Activated CD4-positive, alpha-beta T cell treated with anti-CD3 and anti-CD28 coated beads, Interleukin-2, amount 10 ng/mL, durations not matched to agents 7 days and 5 days (primary cell): ENCODE measurements at places on chromosomes 5 and 9.

DNA sequence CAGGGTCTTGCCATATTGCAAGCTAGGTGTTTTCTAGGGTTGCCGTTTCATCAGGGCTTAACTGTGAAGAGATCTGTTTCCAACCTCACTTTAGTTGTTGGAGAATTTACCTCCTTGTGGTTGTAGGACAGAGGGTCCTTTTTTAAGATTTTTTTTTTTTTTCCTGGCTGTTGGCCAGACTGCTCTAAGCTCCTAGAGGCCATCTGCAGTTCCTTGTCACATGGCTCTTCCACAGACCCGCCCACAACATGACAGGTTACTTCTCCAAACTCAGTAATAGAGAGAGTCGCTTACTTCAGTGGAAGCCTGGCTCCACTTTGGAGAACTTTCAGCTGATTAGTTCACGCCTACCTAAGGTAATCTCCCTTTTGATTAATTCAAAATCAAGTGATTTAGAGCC, 543.7 kb downstream of the DMRTA1 start:
- no peak for DNase-seq

GRCh38 chr9:127858041-127858512, 3.6 kb upstream of the ENG start:
- no peak for DNase-seq

DNA sequence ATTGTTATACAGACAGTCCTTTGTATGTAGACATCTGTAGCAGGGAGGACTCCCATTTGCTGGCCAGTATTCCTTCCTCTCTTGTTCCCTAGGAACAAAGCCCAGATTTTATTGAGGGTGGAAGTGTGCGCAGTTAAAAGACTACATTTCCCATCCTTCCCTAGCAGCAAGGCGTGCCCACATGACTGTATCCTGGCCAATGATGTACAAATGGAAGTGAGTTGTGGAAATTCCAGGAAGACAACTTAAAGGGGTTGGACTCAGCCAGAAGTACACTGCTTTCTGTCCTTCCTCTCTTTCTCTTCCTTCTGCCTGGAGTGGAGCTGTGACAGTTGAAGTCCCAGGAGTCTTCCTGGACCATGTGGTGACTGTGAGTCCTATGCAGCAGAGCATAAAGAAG, 89.0 kb downstream of the HRH2 start:
- no peak for DNase-seq

DNA sequence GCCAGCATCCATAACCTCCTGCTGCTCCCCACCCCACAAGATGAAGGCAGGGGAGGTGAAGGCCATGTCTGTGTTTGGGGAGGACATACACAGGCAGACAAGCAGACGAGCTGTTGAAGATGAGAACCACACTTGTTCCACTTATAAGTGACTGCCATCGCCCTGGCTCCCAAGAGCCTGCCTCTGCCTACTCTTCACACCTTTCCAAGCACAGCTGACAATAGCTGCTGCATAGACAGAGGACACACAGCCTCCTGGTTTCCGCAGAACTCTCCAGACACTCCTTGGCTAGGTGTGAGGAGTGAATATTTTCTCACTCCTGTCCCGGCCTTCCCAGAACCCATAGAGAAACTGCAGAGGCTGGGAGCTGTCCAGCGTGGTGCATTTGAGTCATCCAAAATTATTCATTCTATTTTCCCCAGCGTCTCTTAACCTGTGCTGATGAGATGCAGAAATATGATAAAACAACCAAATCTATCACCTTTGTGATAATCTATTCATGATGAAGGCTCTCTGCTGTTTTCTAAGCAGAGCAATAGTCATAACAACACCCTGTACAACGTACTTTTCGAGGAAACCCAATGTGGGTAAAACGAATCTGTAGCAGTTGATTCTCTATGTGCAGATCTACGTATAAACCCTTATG, 24.7 kb downstream of the KLF9 start:
- no peak for DNase-seq

DNA sequence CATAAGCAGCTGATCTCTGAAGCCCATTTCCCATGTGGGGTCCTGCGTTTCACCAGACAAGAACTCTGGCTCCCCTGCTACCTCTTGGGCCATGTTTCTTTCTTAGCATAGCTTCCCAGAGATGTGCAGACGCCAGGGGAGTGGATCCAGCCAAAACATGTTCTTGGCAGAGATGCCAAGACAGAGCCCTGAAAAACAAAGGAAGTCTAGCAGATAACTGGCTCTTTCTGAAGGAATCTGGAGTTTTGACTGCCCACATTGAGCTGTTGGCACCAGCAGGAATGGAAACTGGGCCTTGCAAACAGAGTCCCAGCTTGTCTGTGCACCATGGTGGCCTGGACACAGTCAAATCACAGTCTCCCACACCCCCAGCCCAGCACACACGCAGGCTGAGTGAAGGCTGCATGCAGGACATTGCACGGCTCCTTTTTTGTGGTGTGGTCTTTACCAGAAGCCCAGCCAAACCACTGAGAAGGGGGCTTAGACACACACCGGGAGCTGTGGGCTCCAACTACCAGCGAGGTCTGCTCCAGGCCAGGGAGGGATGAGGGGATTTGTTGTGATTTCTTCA, 114.7 kb downstream of the SNX18 start:
- no peak for DNase-seq

- DNase-seq, result no peak
Observed at GRCh38 chr5:17339841-17340240, 122.4 kb downstream of the BASP1 start.

GRCh38 chr5:138790684-138791083, 37.5 kb downstream of the CTNNA1 start:
- no peak for DNase-seq

DNA sequence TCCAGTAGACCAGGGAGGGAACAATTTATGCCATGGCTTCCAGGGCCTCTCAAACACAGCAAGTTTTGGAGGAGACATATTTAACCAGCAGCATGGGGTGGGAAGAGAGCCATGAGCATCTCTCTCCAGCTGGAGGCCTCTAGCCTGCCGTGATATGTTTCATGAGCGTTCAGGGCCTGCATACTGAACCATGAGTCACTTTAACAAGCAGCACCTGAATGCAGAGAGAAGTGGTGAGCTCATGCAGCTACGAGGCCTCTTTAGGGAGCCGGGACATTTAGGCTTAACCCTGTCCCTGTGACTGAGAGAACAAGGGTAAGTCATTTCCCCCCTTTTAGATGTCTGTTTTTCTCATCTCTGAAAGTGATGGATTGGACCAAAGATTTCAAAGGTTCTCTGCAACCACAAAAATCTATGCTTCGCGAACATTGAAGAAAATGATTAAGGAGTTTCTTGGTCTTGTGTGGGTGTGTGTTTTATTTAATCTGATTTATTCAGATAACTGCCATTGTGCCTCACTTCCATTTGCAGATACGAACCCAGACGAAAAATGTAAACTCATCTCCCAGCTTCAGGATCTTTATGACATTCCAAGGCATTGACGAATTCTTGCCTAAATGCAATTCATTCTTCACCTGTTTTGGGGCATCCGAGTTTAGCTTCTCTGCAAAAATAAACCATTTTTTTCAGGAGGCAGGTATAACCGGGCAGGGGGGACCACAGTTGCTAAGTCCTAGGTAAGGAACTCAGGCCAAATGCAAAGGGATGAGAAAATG, 157.0 kb downstream of the GABBR2 start:
- no peak for DNase-seq

GRCh38 chr9:81893929-81894328, 34.3 kb upstream of the SPATA31D4 start:
- DNase-seq, result no peak

DNA sequence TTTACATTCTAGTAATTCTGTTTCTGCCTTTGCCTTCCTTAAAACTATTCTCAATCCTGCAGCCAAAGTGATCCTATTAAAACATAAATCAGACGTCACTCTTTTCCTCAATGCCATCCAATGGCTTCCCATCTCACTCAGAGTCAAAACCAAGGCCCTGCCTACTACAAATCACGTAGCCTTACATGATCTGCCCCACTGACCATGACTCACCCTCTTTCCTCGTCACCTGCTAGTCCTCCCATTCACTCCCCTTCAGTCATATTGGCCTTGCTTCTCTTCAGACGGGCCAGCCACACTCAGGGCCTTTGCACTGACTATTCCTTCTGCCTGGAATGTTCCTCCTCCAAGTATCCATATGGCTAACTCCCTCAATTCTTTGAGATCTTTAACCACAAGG, 39.0 kb upstream of the DMXL1 start:
- DNase-seq, result no peak

DNA sequence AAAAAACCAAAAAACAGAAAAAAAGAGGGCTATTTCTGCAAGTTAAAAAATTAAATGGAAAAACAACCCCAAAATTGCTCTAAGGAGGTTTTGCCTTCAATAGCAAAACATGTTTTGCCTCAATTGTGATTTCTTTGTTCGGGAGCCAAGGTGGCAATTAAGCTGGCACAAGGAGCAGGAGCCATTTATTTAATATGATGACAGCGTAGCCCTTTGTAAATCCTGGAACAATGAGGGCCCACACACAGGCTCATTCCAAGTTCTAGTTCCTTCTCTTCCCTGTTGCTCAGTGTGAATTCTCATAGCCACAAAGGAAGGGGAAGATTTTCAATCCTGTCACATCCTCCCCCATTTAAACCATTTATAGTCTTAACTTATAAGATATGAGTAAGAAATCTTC, 353.2 kb downstream of the PDE4D start:
- no peak for DNase-seq

DNA sequence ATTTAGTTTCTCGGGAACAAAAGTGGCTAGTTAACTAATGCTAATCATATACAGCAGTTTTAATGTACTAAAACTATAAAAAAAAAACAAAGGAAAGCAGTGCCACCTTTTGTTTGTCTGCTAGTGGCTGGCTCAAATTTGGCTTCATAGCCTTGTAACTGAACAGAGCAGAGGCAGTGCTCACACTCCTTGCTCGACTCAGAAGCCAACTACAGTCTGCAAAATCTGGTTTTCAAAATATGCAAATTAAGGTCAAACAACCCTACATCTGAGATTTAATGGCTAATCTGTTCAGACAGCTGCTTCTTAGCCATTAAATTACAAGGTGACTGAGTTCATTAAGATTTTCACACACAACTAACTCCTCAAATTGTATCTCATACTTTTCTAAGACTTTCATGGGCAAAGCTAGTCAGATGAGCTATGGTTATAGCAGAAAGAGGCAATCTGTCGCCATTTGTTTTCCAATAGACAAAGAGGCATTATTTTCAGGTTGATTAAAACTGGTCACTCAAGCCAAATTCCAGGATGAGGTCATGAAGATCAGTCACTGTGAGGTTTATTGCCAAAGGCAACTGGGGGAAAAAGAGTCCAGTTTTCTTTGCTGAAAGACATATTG, 56.8 kb upstream of the EPB41L4A start:
- no peak for DNase-seq

GRCh38 chr9:77455312-77455927, 192.7 kb downstream of the GNA14 start:
- DNase-seq, result peak; percentile 54

- no peak for DNase-seq
Observed at GRCh38 chr9:96408409-96409280, 9.5 kb downstream of the ZNF367 start.

DNA sequence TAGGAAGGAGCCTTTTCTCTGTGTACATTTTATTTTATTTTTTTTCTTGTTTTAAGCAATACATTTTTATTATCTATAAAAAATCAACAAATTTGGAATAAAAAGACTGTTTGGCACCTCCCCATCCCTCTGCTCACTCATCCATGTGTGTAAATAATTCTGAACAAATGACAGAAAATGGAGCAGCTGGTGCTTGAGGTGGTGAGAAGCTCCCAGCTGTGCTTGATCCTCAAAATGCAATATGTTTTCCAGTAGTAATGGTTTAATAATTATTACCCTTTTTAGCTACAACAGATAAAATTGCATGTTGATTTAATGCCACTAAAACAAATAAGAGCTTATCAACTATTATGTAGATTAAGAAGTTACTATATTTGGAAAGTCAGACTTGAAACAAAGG, 132.5 kb downstream of the CDH18 start:
- DNase-seq, result no peak

DNA sequence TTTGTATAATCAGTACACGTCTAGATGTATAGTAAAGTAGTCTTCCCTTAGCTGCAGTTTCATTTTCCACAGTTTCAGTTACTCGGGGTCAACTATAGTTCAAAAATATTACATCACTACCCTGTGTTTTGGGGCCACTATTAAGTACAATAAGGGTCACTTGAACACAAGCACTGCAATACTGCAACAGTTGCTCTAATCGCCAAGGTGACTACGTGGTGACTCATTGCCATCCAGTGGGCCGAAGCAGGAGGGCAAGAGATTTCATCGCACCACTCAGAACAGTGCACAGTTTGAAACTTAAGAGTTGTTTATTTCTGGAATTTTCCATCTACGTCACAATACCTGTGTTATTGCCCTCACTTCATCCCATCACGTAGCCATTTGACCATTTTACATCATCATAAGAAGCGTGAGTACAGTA, at the start of gene ARL14EPL:
Gene ARL14EPL, plus strand, starts transcription at position 379 of the 424 bp plus-strand sequence. CDS start 18,994 bp downstream, outside the sequence.
- no peak for DNase-seq

GRCh38 chr5:15538516-15538915, 38.5 kb downstream of the FBXL7 start:
- DNase-seq, result no peak

- DNase-seq, result no peak
Observed at GRCh38 chr5:74241751-74242140, 398.8 kb downstream of the ENC1 start.

GRCh38 chr5:9505225-9505624, 40.6 kb downstream of the SEMA5A start:
- DNase-seq, result no peak

DNA sequence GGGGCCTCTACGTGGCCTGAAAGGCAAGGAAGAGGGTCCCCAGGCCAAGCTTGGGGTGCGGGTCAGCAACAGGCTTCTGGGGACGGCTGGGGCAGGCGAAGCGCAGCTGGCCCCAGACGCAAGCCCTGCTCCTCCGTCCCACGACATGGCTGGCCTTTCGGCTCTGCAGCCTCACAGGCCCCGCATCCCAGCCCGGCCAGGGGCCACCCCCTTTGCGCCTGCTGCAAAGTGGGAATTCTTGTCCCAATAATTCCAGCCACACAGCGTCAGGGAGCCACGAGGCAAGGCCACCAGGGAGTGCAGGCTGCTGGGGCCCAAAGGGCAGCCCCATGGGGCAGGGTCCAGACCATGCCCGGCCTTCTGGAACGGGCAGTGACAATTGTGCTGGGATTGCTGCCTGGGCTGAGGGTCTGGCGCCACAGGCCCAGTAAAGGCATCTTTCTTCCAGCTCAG, 1.1 kb upstream of the ENTPD2 start:
- no peak for DNase-seq

DNA sequence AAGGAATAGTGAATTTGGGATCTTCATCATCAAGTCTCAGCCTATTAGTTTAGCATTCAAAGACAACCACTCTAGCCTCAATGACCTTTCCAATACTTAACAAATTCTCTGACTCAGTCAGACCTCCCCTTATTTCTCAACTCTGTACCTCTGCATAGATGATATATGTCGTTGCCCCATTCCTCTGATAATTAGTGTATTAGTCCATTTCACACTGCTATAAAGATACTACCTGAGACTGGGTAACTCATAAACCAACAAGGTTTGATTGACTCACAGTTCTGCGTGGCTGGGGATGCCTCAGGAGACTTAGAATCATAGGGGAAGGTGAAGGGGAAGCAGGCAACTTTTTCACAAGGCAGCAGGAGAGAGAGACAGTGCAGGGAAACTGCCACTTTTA, 8.9 kb downstream of the MRPL22 start:
- no peak for DNase-seq

- DNase-seq, result no peak
Observed at GRCh38 chr9:84839541-84839940, 170.0 kb downstream of the NTRK2 start.

GRCh38 chr5:1877103-1878049, 5.3 kb downstream of the IRX4 start:
- DNase-seq, result no peak

- DNase-seq, result peak; percentile 12
Observed at GRCh38 chr5:39273314-39273954, 54.1 kb upstream of the FYB1 start.
